ENCODE measurements at places on chromosomes 6 and 20. TPM values are rescaled to one million over a fixed set of nuclear protein-coding genes. Genes with fewer than 3 reads are reported as not detected.
A peak's percentile ranks its signal among the peaks of the same experiment; 100 is the strongest.

DNA sequence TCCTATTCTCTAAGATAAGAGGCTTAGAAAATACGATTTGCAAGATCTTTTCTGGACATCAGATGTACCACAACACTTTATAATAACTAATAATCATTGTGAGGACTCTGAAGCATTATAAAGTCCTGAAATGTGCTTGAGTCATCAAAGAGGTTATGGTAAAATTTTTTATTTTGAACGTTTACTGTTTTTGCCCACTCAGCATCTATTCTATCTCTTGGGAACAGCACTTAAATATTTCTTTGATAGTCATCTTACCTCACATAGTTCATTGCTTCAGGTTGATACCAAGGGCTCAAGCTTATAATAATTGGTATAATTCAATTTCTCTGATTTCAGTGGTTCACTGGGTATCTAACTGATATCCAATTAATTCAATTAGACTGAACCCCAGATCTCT lies 700.5 kb downstream of the KHDRBS2 start:
- no peak for DNase-seq

GRCh38 chr6:147999001-147999540 lies 343.6 kb upstream of the SASH1 start:
- no peak for DNase-seq

GRCh38 chr20:48751871-48752270 lies 75.9 kb downstream of the PREX1 start:
- no peak for DNase-seq

- DNase-seq: no peak
Observed at GRCh38 chr20:38725148-38725901, 1.0 kb downstream of the SLC32A1 start.

DNA sequence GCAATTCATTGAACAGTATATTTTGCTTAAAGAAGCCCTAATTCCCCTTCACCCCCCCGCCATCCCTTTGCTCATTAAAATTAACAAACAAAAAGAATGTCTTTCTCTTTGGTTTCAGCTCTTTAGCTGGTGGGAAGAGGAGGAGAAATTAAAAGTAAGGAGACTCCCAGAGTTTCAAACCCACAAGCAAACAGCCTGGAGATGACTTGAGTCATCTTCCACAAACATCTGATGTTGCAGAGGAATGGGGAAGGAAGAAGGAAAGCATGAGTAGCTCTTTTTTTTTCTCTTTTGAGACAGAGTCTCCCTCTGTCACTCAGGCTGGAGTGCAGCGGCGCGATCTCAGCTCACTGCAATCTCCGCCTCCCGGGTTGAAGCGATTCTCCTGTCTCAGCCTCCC lies 189.6 kb downstream of the ADAT2 start:
- no peak for DNase-seq

- peak; percentile 82 for DNase-seq
Observed at GRCh38 chr6:163962627-163963117, 548.2 kb downstream of the QKI start.

- peak; percentile 38 for DNase-seq
Observed at GRCh38 chr6:158026901-158027589, 45.4 kb downstream of the SYNJ2 start.

DNA sequence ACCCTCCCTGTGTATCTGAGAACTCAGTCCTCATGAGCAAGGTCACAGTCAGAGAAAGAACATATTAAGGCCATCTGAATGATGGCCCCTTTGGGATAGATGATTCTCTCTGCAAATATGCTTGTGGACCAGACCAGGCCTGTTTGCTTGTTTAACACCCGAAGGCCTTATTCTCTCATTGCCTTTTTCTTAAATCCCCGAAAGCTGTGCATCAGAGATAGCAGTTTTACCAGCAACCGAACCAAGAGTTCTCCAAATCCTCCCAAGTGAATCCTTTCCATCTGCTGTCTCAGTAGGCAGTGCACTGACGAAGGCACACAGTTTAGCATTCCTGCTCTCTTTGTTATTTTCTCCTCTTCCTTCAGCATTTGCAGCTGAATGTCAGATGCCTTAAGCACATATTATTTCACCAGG lies 79.8 kb downstream of the TRMT6 start:
- no peak for DNase-seq

GRCh38 chr20:53899351-53900167 lies 170.8 kb downstream of the BCAS1 start:
- DNase-seq: no peak

DNA sequence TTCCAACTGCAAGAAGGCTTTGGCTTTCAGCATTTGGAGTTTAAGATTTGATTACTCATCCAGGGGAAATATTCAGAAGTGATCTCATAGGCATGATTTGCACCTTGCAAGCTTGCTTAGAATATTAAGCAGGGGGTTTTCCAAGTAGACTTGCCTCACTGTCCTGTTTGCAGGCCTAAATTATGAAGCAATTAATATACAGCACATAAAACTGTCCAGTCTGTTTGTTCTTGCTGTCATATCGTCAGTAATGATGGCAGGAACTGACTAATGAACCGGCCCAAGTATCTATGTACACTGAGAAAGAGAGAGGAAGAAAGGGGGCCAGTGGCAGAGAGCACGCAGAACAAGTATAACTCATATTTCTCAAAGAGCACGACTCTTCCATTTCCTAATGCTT lies 212.5 kb upstream of the SUPT3H start:
- no peak for DNase-seq

DNA sequence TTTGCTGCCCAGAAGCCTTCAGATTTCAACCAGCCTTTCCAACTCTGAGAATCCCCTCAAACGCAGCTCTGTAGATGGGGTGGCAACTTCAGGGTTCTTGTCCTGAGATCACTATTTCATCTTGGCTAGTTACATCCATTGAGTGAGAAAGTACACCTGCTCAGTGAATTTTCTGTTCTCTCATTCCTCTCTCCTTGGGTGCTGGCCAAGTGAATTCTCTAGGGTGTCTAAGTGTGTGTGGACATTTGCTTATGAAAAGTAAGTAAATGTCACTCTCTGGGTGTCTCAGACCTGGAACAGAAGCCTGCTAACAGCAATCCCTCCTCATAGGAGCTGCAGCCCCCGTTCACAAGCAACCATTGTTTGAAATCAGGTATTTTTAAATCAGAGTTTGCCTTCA lies 3.8 kb downstream of the RIN2 start:
- no peak for DNase-seq

GRCh38 chr20:40875116-40876085 lies 153.2 kb upstream of the TOP1 start:
- DNase-seq: no peak

- no peak for DNase-seq
Observed at GRCh38 chr6:304833-305370, 12.6 kb downstream of the DUSP22 start.

BANF2 gene
- not detected for total RNA-seq

CYB5R4 gene
- total RNA-seq: 13.9 TPM

TPBG gene
- 2.5 TPM for total RNA-seq

TRIM40 gene
- total RNA-seq: not detected

MROH8 gene
- total RNA-seq: 4.4 TPM
